ENCODE measurements at places on chromosomes 4 and X.

GRCh38 chr4:127648061-127648460, 15.3 kb downstream of the INTU start:
- no peak for DNase-seq

GRCh38 chr4:75858721-75859120, 43.5 kb downstream of the PPEF2 start:
- DNase-seq = no peak

DNA sequence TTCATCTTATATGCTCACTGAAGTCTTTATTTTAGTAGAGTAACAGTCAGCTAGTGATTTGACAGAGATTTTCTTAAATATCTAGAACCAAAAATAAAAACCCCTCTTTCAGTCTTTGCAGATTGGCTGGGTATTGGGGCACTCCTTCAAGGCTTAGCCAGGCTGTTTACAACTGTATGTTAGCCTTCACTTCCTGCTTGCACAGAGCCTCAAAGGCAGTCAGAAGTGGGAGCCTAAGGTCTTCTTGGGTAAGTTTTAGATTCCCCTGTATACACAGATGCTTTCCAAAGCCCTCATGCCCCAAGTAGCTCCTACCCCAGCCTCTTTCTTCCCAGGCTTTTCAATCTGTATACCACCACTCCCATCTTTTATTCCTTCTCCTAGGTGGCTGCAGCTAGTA, 136.1 kb upstream of the STIM2 start:
- DNase-seq = no peak

DNA sequence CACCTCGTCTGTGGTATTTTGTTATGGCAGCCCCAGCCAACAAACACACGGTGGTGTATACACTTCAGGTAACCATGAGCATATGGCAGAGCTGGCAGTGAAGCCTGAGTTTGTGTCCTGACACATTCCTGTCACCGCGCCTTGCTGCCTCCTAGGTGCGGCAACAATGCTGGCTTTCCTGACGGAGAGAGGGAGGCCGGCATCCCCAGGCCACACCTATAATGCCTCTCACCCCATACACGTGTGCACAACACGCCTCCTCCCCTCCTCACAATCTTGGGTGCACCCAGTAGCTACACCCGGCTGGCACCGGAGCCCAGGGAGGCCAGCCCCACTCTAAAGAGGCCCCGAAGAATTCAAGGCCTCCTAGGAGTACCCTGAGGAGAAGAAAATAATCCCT, 158.5 kb downstream of the NSUN7 start:
- DNase-seq = no peak

GRCh38 chr4:97759785-97760184, 383.5 kb downstream of the STPG2 start:
- DNase-seq = no peak

- DNase-seq = no peak
Observed at GRCh38 chrX:149871940-149872339, 9.0 kb upstream of the MAGEA8 start.

GRCh38 chr4:94342694-94343093, at the start of gene HPGDS:
TSS of gene HPGDS (minus strand) at chr4:94342836. CDS start at chr4:94334629, 8,207 bp downstream.
- DNase-seq = no peak

GRCh38 chr4:55781812-55782211, 37.8 kb upstream of the EXOC1L start:
- no peak for DNase-seq

DNA sequence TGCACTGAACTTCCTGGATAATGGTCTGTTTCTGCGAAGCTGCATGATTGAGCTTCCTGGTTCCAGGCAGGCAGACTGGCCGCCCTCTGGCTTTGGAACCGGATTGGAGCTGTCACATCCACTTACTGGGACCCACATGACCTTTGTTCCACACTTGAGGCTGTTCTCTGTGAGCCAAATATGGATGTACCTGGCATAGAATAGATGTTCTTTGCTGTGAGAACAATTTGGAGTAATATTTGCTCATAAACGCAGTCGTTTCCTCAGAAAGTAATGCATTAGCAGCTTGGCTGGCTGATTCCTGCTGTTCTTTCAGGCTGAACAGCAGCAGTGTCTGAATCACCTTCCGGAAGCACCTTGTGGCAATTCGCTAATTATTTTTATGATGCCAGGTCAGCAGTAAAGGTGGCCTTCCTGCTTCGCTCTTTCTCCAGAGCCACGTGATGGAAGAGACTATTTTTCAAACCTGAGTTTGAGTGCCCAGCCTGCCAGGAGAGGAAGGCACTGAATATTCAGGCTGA, 78.1 kb upstream of the BOD1L1 start:
- DNase-seq = no peak

DNA sequence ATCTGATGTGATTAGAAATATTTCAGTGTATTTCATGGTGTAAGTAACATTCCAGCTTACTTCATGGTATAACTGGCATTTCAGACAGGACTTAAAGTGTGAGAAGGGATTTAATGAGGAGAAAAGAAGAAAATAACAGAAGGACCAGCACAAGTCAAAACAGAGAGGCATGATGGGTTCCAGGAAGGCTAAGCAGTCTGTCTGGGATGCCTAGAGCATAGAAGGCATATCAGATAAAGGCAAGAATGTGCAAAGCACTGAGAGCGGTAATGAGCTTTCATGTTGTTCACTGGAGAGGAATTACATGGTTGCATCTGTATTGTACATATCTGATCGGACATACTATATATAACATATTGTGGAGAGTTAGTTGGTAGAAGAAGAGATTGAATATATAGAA, 54.2 kb downstream of the GRID2 start:
- DNase-seq = no peak

GRCh38 chr4:71066737-71067716, 73.6 kb downstream of the DCK start:
- no peak for DNase-seq

GRCh38 chr4:129968778-129969177, 872.8 kb downstream of the C4orf33 start:
- DNase-seq = no peak

DNA sequence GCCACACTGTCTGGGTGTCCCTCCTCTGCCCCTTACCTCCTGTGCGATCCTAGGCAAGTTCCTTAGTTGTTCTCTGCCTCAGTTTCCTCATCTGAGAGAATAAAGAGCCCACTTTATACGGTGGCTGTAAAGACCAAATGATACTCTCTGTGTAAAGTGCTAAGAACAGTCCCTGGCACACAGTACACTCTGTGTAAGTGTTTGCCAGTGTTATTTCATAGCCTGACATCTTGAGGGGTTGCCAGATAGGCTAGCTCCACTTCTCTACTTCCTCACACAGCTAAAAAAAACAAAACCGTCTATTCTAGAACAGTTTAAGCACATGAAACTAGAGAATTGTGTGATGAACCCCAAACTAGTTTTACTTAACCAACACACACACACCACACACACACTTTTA, 17.1 kb downstream of the SPON2 start:
- no peak for DNase-seq

- DNase-seq = no peak
Observed at GRCh38 chr4:26896636-26897035, 36.0 kb downstream of the STIM2 start.

GRCh38 chr4:90546114-90546513, 418.9 kb downstream of the CCSER1 start:
- DNase-seq = no peak

DNA sequence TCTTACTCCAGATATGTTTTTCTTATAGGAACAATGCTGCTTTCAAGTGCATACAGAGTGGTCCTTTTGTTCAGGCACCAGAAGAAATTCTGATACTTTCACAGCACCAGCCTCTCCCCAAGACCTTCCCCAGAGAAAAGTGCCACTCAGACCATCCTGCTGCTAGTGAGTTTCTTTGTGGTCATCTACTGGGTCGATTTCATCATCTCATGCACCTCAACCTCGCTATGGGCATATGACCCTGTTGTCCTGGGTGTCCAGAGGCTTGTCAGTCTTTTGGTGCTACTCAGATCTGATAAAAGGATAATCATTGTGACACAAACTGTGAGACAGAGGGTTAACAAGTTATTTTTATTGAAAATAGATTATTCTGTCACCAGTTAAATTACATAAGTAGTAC, 39.5 kb downstream of the WDR13 start:
- DNase-seq = no peak

GRCh38 chrX:134520860-134521390, 61.0 kb downstream of the HPRT1 start:
- DNase-seq = no peak

DNA sequence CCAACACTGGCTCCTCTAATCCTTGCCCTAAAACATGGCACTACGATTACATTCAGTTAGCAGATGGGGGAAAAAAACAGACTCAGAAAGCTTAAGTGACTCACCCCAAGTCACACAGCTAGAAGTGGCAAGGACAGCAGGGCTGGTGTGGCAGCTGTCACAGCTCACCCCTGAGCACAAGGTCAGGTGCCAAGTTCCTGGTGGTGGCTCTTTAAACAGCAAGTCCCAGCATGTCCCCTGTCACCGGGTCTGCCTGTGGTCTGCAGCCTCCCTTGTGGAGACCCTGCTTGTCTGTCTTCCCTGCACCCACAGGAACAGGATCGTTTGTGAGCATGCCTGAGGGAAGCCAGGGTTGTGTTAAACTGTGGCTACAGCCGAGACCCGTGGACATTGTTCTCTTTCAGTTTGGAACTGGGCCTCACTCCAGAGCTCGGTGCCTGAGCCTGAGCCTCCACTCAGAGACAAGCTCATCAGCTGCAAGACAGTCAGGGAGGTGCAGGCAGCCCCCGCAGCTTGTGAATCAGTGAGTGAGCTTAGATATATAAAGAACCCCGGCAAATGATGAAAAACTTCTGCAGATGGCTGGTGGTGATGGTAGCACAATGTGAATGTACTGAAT, 260.8 kb downstream of the BCOR start:
- no peak for DNase-seq

DNA sequence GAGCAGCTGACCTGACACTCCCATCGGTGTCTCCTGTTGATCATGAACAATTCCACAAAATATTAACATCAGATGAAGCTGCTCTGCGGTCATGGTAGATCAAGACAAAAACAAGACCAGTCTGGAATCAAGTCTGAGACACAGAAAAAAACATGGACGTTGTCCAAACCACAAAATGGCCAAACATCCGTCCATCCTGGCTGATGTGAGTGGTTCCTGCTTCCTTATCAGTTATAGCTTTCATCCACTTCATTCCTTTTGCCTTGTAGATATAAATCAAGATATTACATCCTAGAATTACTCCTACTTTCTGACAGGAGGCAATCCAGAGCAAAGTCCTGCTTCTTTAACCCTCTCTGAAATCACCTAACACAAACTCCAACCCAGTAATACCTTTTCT, 28.8 kb upstream of the PCSK1N start:
- DNase-seq = no peak

GRCh38 chr4:100889401-100889800, 371.6 kb upstream of the EMCN start:
- DNase-seq = no peak
